ENCODE measurements at places on chromosomes 13 and 19.

DNA sequence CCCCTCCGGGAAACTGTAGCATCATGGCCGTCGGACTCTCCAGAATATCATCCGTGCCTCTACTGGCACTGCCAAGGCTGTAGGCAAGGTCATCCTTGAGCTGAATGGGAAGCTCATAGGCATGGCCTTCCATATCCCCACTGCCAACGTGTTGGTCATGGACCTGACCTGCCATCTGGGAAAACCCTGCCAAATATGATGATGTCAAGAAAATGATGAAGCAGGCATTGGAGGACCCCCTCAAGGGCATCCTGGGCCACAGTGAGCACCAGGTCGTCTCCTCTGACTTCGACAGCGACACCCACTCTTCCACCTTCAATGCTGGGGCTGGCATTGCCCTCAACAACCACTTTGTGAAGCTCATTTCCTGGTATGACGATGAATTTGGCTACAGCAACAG is 41.9 kb upstream of the CALM3 start:
- DNase-seq = no peak

DNA sequence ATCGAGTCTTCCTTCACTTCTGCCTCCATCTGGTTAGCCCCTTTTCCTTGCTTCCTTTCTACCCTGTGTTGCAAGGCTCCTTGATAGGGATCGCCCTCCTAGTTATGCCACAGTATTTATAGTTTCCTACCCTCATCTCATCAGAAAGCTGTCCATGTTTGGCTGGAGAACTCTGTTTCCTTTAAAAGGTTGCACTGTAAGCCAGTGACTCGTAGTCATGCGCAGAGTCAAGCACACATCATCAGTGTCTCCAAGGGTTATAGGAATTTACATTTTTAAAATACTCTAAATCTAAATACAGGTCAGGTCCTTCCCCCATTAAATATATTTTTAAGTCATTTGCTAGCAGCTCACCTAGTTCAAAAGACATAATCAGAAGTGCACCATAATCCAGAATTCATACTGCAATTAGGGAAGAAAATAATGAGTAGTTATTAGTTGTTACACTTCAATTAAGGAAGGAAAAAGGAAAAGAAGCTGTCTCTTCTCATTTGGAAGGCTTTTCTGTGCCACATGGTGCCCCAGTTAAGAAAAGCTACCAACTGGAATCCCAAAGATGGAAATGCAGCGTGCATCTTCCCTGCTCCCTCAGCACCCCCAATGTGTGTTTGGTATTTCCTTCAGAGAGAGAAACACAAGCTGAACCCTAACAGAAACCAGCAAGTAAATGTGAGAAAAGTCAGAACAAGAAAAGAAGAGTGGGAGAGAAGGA is 81.0 kb downstream of the GPR12 start:
- DNase-seq = no peak

DNA sequence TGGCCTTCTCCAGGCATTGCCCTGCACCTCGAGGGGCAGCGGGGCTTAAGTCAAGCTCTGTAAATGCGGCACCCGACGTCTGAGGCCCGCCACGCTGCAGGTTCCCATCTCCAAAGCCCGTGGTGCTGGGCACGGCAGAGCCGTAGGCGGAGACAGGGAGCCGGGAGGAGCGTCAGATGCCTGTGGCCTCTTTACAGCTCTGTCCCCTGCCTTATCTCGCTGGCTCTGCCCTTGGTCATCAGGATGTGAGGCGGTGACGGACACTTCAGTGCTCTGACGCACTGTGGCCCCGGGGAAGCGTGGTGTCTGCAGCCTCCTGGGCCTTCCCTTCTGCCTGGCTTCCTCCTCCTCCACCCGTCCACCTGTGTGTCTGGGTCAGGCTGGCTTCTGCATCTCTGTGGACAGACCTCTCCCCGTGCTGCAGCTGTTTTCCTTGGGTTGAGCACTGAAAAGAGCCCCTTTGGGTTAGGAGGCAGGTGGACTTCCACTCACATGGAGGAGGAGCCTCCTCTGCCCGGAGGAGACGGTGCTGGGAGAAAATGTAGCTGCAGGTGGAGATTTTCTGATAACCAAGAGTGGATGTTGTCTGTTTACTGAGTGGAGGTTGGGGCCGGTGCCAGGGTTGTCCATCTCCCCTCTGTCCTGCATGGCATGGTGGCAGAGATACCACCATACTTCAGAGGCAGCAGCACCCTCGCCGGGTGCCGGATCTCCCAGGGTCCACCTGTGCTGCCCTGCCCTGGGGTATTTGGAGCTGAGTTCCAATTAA is 14.6 kb downstream of the MCF2L start:
- DNase-seq = no peak

DNA sequence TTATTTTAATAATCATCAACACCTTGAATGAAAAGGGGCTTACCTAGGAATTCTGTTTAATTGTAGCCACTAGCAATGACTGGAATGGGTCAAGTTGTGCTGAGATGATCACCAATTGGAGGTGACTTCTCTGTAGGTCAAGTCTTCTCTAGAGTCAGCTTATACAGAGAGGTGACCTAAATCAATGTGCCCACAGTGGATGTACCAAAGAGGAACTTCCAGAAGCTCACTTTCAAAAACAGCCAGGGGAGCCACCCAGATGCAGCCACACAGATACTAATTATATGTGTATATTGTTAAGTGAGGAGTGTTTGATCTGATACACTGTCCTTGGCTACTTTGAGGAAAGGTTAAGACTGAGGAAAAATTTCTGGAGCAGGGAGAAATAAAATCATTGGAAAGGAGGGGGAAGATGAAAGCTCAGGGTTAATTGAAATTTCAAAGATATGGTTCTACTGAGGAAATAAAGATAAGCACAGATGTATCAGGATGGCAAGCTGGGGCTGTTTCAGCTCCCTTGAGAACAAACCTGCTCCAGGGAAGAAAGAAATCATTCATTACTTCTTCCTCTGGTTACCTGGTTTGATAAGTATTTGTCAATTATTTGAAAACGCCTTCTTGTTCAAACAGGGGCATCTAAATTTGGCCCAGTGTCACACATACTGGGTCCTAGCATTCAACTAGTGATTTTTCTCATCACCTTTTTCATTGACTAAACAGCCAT is 5.1 kb downstream of the GPR183 start:
- peak; percentile 57 for DNase-seq

GRCh38 chr19:17530586-17530985 is 19.1 kb downstream of the PGLS start:
- no peak for DNase-seq
